ENCODE measurements at places on chromosomes 16 and 17.

GRCh38 chr17:4142107-4142900 is 526 bp downstream of the ZZEF1 start:
- peak; percentile 64 for DNase-seq

GRCh38 chr17:43418441-43419374 is 19.9 kb downstream of the ARL4D start:
- DNase-seq: peak; percentile 82

DNA sequence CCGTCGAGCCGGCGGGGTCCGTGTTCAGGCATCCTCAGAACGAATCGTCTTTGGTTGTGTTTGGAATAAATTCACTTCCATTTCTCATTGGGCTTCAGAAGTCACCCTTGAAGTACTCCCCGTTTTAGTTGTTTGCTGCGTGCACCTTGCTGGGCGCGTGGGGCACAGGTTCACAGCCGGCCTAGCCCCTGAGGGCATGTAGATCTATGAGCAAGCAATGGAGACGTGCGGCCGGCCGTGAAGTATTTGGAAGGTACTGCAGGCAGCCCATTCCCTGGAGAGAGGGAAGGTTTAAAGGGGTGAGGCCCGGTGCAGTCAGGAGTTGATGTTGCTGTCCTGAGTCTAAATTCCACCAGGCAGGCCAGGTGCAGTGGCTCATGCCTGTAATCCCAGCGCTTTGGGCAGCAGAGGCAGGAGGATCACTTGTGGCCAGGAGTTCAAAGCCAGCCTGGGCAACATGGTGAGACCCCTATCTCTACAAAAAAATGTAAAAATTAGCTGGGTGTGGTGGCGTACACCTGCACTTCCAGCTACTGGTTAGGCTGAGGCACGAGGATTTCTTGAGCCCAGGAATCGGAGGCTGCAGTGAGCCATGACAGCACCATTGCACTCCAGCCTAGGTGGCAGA is 714 bp downstream of the ACSF3 start:
- no peak for DNase-seq

DNA sequence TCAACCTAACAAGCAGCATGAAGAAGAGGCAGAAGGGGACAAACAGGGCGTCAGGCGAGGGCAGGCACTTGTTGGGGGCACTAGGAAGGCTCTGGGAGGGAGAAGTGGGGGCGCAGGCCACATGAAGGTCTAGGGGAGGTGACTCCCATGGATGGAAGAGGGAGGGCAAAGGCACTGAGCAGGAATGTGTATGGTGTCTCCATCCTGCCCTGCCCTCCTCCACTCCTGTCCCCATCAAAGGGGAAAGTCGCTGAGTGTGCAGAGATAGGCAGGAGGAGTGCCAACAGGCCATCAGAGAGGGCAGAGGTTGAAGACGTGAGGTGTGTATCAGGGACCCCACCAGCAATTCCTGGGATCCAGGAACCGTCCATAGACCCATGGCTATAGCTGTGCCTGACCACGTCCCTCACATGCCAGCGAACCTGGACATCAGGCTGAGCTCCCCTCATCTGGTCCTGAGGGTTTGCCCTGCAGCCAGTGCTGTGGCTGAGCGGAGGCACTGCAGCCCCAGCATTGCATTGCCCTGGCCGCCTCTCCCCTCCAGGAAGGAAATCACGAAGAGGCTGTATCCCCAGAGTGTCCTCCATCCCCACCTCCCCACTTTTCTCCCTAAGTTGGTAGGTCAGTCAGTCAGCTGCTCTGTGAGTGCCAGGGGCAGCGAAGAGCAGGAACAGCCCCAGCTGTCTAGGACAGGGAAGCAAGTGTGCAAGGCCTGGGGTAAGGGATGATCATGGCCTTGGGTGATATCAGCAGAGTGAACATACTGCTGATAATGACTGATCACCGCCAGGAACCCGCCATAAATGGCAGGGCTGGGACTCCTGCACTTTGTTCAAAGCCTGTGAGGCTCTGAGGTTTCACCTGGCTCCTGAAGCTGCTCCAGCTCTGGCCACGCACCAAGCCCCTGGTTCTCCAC is 6.2 kb upstream of the CYB561 start:
- no peak for DNase-seq

- no peak for DNase-seq
Measured at GRCh38 chr16:22293137-22294106, 3.8 kb upstream of the POLR3E start.
